ENCODE measurements at places on chromosomes 1 and 21.

DNA sequence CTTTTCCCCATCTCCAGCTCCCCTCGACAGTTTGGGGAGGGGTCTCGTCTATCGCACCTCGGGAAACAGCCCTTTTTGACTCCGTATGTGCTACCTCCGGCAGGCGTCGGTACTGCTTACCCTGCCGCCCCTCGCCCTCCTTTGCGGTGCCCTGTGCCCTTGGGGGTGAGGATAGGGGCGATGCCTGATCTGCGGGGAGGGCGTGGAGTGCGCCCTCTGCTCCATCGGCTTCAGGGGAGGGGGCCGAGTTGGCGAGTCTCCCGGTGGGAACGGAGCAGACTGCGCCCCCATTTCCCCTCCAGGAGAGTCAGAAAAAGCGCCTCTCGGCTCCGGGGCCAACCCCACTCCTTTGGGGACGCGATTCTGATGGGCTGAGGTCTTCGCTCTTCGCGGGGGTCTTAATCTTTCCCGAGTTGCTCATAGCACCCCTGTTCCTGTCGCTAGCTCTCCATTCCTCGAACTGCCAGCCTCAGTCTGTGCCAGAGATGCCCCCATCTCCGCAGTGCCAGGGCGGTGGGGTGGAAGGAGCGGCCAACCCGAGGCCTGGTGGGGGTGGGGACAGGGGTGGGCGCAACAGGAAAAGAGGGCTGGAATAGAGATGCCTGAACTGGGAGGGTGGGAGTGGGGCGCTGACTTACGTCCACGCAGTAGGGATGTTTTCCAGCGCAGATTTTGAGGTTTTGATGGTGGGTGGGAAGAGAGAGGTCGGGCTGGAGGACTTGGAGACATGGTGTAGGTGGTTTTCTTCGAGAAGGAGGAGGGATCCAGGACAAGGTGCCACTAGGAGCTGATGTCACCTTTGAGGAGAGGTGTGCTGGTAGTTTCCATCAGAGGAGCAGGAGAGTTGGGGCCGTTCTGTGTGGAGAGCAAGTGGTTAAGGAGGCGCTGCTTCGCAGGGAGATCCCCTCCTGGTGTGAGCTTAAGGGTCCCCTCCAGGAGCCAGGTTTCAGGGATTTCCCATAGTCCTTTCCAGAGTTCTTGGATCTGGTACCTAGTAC lies 674 bp downstream of the PPFIA4 start:
- no peak for DNase-seq

- DNase-seq, result no peak
Observed at GRCh38 chr1:160465123-160465522, 57.9 kb downstream of the SLAMF6 start.

- DNase-seq, result no peak
Observed at GRCh38 chr21:28473530-28474220, 519.0 kb downstream of the LTN1 start.

DNA sequence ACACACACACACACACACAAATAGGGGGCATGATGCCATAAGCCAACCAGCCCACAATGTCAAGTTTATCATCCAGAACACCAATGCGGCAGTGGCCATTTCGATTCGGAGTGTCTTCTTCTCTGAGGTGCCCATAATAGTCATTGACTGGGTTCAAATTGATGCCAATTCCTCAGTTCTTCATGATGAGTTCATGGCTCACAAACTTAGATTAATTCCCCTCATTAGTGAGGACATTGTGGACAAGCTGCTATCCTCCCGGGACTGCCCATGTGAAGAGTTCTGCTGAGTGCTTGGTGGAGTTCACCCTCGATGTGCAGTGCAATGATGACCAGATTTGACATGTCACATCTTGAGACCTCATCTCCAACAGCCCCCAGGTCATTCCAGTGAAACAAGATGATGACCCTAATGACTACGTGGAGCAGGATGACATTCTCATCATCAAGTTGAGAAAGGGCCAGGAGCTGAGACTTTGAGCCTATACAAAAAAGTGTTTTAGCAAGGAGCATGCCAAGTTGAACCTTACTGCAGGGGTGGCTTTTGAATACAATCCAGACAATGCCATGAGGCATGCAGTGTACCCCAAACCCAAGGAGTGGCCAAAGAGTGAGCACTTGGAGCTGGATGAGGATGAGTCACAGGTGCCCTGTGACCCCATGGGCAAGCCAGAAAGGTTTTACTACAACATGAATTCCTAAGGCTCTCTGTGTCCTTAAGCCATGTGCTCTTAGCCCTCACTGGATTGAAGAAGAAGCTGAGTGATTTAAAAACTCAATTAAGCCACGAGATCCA lies 211.6 kb upstream of the SAMSN1 start:
- no peak for DNase-seq

DNA sequence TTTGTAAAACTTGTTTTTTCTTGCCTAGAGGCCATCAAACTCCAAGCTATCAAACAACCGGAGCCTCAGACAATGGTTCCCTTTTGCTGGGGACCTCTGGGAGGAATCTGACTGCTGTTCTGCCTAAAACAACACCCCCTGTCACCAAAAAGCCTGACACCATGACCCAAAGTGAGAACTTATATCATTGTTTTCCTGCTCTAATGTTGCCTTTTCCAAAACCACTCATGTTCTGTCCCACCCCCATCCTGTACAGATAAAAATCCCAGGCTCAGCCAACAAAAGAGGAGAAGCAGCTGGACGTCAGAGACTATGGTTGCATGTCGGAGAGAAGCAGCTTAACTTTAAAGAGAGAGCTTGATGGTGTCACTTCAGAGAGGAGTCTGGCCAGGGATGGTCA lies 327.2 kb upstream of the CXADR start:
- DNase-seq, result no peak

GRCh38 chr1:231836227-231836893 lies 209.8 kb downstream of the DISC1 start:
- DNase-seq, result no peak

DNA sequence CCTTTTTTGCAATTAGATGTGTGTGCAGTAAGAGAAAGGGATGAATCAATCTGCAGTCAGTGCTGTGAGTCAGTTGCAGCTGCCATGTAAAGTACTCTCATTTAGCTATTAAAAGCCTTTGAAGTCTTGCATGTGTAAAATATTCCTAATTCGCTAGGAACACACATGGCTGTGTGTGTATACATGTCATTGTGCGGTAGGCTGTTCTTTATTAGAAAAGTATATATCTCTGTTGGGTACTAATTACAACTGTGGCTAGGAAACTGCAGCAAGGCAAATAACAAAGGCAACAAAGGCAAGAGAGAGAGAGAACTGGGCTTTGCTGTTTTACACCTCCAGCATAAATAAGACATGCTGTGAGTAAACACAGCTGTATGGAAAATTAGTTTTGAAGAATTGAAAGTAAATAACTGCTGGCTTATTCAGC lies 41.7 kb downstream of the EPB41 start:
- DNase-seq, result no peak

GRCh38 chr1:192401825-192402224 lies 85.0 kb downstream of the RGS21 start:
- DNase-seq, result no peak

DNA sequence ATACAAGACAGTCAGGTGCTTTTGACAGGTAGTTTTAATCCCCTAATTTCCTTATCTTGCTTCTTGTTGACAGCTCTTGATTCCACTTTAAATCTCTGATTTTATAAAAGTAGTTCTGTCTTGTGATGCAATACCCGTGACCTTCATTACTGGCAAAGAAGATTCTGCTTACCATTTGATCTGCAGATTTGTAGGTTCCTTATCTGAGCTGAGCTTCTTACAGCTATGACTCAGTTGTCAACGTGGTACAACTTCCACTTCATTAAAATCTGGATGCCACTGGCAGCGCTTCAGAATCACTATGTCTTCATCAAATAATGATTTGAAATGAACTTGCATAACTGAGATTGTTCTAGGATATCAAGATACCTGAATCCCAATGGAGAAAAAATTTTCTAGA lies 543.6 kb upstream of the B3GALT2 start:
- no peak for DNase-seq

DNA sequence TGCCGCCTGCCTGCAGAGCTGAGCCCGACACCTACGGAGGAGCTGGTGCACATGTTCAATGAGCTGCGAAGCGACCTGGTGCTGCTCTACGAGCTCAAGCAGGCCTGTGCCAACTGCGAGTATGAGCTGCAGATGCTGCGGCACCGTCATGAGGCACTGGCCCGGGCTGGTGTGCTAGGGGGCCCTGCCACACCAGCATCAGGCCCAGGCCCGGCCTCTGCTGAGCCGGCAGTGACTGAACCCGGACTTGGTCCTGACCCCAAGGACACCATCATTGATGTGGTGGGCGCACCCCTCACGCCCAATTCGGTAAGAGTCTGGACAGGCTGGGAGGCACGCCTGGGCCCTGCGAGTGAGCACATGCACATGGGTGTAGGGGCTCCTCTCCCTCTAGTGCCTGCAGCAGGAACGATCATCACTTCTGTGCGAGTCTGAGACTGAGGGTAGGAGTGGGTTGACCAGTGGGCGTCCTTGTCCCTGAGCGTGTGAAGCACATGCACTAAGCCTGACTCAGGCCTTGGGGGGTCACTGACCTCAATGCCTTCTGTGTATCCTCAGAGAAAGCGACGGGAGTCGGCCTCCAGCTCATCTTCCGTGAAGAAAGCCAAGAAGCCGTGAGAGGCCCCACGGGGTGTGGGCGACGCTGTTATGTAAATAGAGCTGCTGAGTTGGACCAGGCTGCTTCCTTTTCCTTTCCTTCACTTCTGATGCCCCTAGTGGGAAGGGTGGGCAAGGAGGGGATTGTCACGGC lies 6.9 kb downstream of the DMAP1 start:
- no peak for DNase-seq

GRCh38 chr1:215794156-215794555 lies 227.1 kb downstream of the KCTD3 start:
- no peak for DNase-seq

GRCh38 chr1:12178511-12178910 lies 11.7 kb downstream of the TNFRSF1B start:
- DNase-seq, result no peak

- DNase-seq, result no peak
Observed at GRCh38 chr1:60071296-60071695, 2.3 kb downstream of the C1orf87 start.

GRCh38 chr1:17791480-17791879 lies 36.3 kb downstream of the ACTL8 start:
- DNase-seq, result no peak

GRCh38 chr21:46113497-46114176 lies 15.7 kb downstream of the COL6A2 start:
- DNase-seq, result no peak

- DNase-seq, result peak; percentile 53
Observed at GRCh38 chr21:43362321-43362791, 64.6 kb downstream of the SIK1 start.

DNA sequence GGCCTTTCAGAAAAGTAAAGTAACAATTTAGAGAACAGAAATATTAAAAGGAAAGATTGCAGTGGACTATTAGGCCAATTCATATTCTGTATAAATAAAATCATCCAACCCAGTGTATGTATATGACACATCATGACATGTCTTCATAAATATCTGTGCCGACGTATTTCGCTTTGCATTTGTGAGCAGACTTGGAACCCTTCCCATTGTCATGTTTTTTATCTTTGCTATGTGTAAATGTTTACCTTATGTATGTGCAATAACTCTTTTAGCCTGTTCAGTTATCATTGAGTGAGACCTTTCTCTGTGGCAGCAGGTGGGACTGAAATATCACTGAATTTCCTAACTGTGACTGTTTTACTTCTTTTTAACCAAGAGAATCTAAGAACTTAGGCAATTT lies 58.0 kb upstream of the FAM3B start:
- DNase-seq, result no peak

DNA sequence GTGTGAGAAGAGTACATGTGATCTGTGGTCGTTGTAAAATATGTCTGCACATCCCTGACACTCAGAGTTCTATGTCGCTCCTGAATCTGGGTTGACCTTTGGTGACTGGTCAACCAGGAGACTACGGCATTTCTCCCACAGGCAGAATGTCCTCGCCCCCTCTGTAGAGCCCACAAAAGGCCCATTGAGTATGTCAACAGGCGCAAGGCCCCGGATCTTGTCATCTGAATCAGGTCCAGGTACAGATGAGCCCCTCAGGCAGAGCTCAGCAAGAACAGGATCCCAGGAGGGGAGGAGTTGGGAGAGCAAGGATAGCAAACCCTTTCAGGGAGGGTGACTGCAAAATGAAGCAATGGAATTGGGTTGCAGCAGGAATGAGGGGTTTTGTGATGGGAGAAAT lies 126.5 kb downstream of the MATN1 start:
- DNase-seq, result no peak

GRCh38 chr1:44842862-44843655 lies at the start of gene PTCH2:
PTCH2 (minus strand) TSS chr1:44843253; CDS start chr1:44842932, 321 bp downstream.
- peak; percentile 76 for DNase-seq

- DNase-seq, result no peak
Observed at GRCh38 chr1:100323419-100324106, 28.7 kb upstream of the CDC14A start.

GRCh38 chr1:208183977-208184911 lies 59.9 kb downstream of the PLXNA2 start:
- DNase-seq, result peak; percentile 66

DNA sequence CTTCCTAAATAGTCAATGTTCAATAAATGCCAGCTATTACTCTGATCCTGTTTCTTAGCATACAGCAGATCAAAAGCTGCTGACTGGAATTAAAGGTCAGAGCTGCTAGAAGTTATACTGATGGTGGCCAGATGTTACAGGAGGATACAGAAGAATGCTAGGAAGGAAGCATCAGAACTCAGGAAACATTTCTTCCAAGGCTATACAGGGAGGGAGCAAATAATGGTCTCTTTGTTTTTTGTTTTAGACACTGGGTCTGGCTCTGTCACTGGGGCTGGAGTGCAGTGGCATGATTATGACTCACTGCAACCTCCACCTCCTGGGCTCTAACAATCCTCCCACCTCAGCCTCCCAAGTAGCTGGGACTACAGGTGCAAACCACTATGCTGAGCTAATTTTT lies 175.5 kb downstream of the RGS7 start:
- DNase-seq, result no peak

- DNase-seq, result no peak
Observed at GRCh38 chr1:161439280-161440232, 65.7 kb upstream of the FCGR2A start.

DNA sequence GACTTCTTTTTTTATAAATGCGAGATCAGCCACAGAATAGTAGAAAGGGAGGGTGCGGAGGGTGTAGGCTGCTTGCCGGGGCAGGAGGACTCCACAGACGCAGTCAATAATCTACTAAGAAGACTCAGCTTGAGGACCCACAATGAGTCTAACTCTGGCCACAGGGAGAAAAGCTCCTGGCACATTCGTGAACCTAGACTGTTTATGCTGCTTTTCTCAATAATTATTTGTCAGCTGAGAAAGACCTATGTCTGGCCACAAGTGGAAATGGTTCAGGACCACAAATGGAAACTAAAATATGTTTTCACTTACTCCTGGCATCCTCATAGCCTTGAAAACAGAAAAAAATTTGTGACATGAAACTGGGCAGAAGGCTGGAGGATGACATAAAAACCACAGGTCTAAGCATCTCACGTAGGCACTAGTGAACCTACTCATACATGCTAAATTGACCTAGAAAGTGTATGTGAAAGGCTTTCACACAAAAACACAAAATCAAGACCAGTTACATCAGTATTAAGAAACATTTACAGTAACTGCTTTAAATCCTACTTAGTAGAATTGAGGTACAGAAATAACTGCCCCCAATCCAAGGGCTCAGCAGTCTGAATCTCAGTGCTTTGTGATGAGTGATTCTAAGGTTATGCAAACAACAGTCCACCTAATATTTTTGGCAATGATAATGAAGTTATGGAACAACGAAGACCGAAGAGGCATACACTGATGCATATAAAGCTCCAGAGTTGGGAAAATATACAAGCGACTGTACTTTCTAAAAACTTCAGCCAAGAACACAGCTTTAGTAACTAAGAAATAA lies 159.5 kb downstream of the SLC45A1 start:
- DNase-seq, result no peak

GRCh38 chr1:217076902-217077301 lies 353.7 kb upstream of the ESRRG start:
- DNase-seq, result no peak
